ENCODE measurements at places on chromosomes 13 and 19. TPM values are rescaled to one million over a fixed set of nuclear protein-coding genes. Genes with fewer than 3 reads are reported as not detected.

DOCK9 gene
- total RNA-seq: 10.8 TPM

GRCh38 chr19:10503002-10503789 lies at the start of gene KEAP1:
KEAP1 (minus strand) TSS chr19:10503356; CDS start chr19:10500033, 3,323 bp downstream.
- peak; percentile 18 for DNase-seq

- no peak for DNase-seq
Observed at GRCh38 chr13:112182846-112183531, 116.0 kb downstream of the SOX1 start.

DNA sequence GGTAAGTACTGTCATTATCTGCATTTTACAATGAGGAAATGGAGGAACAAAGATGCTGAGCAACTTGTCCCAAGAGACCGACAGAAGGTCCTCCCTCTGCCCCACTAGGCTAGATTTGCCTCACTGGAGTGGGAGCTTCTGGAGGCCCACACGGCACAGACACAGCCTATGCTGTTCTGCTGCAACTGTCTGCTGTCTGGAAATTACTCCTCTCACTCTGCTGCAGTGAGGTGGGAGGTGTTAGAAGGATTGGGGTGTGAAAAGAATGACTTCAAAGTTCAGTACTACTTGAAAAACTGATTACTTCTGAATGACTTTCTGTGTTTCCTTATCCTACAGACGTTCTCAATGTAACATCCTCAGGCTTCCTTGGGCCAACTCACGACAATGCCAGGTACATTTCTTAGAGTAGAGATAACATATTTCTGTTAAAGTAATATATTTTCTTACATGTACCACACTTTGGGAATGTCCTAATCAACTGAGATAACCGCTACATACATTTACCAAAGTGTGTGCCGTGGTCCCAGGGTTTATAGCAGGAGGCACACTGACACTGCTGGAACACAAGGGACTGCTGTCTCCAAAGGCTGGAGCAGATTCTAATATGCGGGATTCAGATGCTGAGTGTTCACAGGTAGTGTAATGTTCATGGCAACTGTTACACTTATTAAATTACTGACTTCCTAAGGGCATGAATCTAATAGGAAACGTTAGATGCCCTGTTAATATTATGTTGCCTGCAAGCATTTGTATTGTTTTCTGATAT lies 53.5 kb upstream of the WASF3 start:
- no peak for DNase-seq

- no peak for DNase-seq
Observed at GRCh38 chr19:49020931-49021895, 2.9 kb downstream of the CGB3 start.

GRCh38 chr19:13794398-13794756 lies 866 bp upstream of the ZSWIM4 start:
- DNase-seq: peak; percentile 94

DNA sequence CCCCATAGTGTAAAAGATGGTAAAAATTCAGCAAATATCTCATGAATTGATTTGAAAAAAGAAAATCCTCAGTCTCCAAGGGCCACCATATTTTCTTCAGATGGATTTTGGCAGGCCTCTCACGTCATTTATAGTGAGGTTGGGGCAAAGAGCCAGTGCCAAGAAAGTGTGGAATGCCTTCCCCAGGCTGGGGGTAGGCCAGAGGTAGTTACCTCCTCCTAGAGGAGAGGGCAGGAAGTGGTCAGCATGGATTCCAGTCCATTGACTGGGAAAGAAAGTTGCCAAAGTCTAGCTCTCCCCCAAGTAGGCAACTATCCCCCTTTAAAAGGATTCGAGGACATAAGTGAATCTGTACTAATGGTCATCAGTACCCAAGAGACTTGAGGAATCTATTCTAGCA lies 68.4 kb upstream of the KCTD4 start:
- DNase-seq: peak; percentile 13

All from fibroblast of the aortic adventitia (primary cell).